ENCODE measurements at places on chromosomes 4 and X.

- DNase-seq = peak; percentile 68
Observed at GRCh38 chr4:101346351-101347266, 717 bp downstream of the PPP3CA start.

GRCh38 chr4:3829956-3830773 lies 64.0 kb downstream of the ADRA2C start:
- DNase-seq = no peak

DNA sequence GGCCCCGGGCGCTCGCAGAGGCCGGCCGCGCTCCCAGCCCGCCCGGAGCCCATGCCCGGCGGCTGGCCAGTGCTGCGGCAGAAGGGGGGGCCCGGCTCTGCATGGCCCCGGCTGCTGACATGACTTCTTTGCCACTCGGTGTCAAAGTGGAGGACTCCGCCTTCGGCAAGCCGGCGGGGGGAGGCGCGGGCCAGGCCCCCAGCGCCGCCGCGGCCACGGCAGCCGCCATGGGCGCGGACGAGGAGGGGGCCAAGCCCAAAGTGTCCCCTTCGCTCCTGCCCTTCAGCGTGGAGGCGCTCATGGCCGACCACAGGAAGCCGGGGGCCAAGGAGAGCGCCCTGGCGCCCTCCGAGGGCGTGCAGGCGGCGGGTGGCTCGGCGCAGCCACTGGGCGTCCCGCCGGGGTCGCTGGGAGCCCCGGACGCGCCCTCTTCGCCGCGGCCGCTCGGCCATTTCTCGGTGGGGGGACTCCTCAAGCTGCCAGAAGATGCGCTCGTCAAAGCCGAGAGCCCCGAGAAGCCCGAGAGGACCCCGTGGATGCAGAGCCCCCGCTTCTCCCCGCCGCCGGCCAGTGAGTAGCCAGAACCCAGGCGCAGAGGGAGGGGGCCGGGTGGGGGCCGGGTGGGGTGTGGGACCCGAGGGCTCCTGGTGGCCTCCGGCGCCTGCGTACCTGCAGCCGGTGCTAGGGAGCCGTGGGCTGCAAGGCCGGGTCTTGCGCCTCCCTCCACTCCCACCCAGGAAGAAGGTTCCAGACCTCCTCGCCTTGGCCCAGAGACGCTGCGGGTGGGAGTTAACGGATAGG lies 534 bp downstream of the MSX1 start:
- peak; percentile 30 for DNase-seq

DNA sequence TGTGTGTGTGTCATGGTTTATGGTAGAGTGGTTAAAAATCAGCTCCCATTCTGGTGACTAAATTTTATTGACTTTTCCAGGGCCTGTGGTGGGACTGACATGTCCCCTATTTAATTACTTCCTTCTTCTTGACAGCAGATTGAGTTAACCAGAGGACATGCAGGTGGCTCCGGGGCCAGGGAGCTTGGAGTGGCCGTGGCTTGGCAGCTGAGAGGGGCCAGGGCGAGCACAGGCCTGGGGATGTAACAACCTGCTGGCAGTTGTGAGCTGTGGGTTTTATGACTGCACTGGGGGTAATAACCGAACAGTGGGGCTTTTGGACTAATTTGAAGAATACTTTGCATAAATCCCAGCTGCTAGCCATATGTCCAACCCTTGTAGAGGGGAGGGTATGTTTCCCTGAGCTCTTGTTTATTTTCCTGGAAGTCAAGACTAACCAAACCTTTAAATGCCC lies 186.0 kb downstream of the MID1IP1 start:
- DNase-seq = peak; percentile 15

GRCh38 chr4:36269101-36269500 lies 12.3 kb upstream of the DTHD1 start:
- no peak for DNase-seq

- DNase-seq = no peak
Observed at GRCh38 chr4:117324851-117325491, 239.6 kb upstream of the TRAM1L1 start.

- DNase-seq = no peak
Observed at GRCh38 chrX:34875204-34875603, 67.4 kb upstream of the FAM47B start.

DNA sequence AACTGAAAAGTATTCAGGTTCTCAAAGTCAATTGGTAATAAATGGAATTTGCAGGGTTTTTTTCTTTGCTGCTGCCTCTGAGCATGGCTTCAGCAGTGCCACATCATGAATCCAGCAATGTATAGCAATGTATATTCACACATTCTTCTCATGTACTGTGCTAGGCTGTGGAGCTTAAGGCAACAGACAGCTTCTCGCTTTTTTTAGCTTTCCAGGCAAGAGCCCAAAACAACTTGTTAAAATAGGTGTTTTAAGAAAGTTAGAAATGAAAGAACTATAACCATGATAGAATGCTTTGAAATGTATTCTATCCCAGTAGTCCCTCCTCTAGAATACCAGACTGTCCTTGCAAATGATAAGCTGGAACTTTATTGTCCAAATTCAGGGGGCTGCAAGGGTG lies 30.4 kb downstream of the SMIM43 start:
- DNase-seq = no peak

DNA sequence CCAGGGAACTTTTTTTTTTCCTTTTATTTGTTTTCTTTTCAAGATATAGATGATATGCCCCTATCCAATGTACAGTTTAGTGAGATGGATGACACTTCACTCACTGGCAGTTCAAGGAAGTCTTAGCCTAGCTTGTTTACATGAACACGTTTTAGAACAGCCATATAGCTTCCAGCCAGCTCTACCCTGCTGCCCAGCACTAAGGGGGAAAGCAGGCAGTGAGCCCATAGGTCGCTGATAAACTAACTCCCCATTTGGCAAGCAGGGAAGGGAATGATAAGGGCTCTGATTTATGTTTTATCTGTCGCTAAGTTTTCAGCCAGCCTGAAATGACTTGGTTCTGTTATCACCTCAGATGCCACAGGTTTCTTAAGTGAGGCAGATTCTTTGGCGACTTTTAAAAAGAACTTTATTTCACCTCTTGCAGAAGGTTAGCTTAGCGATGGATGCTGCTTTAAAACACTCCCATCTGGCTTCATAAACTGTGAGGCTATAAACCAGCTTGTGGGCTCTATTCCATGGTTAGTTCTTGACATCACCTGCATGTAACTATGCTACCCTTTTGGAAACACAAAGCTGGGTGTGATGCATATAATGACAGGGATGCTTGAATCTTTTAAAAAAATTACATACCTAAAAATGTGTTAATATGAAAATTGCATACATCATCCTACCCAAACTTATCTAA lies 348.4 kb downstream of the FBXO8 start:
- no peak for DNase-seq

- DNase-seq = peak; percentile 36
Observed at GRCh38 chr4:71004281-71004851, 10.9 kb downstream of the DCK start.

DNA sequence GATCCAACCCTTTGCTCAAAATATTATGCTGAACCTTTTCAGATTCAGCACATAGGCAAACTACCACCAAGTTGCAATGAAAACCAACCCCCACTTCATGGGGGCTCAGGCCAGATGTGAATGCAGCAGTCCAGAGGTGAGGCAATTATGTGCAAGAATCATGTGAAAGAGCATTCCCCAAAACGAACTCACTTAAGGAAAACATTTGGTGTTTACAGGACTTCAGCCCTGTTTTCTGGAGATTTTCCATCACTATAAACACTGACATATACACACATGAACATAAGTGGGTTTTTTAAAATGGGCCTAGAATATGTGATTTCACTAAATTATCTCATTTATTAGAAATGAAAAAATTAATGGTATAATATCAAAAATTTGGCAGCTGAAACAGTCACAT lies 31.5 kb downstream of the BMP3 start:
- no peak for DNase-seq

- no peak for DNase-seq
Observed at GRCh38 chr4:14152834-14153519, 525.5 kb upstream of the BOD1L1 start.

DNA sequence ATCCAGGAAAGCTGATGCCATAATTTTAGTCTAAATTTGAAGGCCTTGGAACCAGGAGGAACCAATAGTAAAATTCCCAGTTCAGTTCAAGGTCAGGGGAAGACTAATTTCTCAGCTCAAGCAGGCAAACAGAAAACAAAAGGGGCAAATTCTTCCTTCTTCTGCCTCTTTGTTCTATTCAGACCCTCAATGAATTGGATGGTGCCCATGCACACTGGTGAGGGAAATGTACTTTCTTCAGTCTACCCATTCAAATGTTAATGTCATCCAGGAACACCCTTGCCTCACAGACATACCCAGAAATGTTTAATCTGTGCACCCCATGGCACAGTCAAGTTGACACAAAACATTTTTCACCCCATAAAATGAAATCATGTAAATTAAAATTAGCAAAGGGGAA lies 1851.2 kb upstream of the ADGRL3 start:
- no peak for DNase-seq

- DNase-seq = no peak
Observed at GRCh38 chr4:53712408-53713020, 121.2 kb upstream of the LNX1 start.

- DNase-seq = no peak
Observed at GRCh38 chr4:56622176-56622575, 58.9 kb downstream of the HOPX start.

DNA sequence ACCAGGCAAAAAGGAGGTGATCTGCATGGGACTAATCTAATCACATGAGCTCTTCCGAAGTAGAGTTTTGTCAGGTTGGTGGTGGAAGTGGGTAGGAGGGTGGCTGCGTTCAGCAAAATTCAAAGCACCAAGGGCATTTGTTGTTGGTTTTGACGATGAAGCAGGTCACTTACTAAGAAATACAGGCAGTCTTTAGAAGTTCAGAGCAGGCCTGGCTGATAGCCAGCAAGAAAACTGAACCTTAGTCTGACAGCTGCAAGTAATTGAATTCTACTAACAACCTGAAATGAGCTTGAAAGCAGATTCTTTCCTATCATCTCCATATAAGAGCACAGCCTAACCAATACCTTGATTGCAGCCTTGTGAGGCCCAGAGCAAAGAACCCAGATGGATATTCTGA lies 505.8 kb downstream of the KLHL13 start:
- no peak for DNase-seq

DNA sequence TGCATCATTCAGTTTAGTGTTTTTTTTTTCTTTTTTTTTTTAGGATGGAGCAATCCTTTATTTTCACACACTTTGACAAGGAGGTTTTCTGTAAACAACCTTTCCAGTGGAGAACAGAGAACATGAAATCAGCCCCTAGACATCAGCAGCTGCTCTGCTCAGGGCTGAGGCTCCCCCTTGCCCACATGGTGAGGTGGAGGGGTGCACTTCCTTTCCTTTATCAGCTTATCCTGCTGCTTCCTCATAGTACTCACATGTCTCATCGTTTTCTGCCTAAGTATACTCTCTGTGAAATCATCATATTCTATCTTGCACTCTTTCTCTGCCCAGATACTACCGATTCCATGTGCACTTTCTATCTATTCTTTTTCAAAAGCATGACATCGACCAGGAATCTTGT lies 47.6 kb upstream of the PRSS12 start:
- DNase-seq = peak; percentile 36

All from glutamatergic neuron (in vitro differentiated cells).